DND-41 (cell line): ENCODE measurements at places on chromosomes 2 and 18.

DNA sequence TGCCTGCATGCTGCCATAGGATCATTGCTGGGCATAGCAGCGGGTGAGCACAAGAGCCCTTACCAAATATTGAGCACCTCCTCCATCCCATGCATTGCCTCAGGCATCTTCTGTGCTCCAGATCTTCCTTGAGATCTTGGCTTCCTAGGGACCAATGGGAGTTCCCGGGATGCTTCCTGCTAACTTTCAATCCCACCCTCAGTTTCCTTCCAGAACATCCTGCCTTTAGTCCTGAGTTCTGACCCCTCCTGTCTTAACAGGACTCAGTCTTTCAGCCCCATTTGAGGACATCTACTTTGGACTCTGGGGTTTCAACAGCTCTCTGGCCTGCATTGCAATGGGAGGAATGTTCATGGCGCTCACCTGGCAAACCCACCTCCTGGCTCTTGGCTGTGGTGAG lies 15.3 kb downstream of the SLC14A1 start:
- no peak for DNase-seq

DNA sequence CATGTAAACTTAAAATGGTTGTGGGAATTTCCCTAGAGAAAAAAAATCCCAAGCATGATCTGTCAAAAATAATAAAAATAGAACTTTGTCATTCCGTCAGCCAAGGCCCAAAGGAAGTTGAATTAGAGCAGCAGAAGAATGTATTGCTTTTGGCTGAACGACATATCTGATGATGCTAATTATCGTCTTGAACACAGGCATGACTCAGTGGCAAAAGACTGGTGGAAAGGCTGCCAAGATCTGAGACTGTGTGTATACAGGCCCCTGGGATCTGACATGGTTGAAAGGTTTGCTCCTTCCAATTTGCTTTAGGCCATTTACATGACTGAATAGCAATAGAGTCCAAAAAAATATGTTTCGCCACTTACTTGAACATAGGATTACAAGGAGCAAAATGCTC lies 1057.1 kb upstream of the CRIM1 start:
- no peak for DNase-seq

DNA sequence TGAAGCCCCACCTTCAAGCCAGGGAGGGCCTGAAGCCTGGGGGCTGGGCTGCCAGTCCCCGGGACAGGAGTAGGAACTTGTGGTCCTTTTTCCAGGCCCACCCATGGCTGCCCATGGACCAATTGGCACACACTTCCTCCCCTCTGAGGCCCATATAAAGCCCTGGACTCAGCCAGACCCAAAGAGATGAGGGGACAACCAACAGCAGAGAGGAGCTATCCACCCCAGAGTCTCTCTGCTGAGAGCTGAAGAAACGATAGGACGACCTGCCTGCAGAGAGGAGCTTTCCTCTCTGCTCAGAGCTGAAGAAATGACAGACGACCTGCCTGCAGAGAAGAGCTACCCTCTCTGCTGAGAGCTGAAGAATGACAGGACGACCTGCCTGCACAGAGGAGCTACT lies 43.8 kb upstream of the PEX13 start:
- no peak for DNase-seq

- DNase-seq, result no peak
Observed at GRCh38 chr18:272650-273049, 4.8 kb upstream of the THOC1 start.

DNA sequence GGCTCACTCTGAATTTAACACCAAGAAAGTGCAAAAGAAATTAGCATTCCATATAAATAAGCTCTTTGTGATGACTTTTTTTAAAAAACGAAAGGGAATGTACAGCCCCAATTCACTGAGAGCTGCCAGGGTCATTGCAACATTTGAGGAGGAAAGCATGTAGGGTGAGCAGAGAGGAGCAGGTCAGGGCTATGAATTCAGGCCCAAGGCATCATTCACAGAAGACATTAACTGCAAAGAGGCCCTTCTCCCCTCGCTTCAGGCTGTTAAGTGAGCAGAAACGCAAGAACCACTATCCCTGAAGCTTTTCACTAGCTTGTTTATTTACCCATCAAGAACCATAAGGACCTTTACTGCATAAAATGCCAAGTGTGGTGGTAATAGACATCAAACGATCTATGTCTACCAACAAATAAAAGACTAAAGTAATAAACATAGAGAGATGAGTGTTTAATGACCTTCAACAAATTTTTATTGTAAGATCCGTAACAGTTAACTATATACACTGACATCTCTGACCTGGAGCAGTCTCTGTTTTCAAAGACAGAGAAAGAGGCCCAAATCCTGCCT lies 333.1 kb upstream of the HNRNPA3 start:
- DNase-seq, result no peak

DNA sequence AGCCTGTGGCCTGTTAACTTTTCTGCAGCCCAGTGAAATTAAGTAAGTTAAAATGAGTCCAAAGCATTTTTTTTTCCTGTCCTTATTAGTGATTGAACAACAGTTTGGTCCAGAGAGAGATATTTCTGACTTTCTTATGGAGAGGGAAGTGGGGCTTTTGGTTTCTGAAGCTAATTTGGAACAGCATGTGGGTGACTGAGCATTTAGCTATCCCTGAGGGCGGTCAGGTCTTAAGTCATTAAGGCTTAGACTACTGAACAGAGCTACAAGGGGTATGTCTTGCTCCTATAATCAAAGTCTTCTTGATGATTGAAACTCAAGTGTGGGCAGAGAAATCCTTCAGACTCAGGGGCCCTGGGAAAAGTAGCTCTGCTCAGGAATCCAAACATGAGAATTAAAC lies 14.0 kb downstream of the ARHGAP25 start:
- no peak for DNase-seq

GRCh38 chr2:28377984-28378678 lies 14.5 kb upstream of the FOSL2 start:
- no peak for DNase-seq

GRCh38 chr18:10661317-10661716 lies 135.5 kb downstream of the NAPG start:
- DNase-seq, result no peak

DNA sequence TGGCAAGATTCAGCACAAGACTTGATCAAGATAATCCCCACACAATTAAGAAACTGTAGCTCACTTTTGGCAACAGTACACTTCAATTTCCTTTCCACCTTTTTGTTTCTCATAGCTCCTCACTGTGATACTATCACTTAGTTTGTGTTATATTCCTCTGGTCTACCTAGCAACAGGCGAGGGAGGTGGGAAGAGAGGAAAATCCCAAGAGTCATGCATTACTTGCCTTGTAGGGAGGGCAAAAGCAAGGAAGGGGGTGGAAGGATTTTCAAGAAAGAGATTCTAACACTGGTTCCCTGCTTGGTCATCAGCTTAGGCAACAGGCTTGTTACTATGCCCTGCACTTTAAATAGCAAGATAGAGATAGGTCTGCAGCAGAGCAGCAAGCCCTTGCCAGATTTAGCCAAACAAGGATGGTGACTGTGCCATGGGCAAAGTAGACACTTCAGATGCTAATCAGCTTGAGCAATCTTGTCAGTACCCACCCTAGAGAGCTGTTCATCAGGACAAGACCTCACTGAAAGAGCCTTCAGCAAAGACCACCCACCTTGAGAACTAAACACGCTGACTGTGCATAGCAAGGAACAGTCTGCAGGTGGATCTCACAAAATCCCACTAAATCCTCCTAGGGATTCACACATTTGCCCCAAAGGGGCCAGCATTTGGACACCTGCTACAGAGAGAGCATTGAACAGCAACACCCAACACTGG lies 134.6 kb downstream of the MBD2 start:
- no peak for DNase-seq

- no peak for DNase-seq
Observed at GRCh38 chr18:55515941-55516710, 71.9 kb downstream of the TCF4 start.

DNA sequence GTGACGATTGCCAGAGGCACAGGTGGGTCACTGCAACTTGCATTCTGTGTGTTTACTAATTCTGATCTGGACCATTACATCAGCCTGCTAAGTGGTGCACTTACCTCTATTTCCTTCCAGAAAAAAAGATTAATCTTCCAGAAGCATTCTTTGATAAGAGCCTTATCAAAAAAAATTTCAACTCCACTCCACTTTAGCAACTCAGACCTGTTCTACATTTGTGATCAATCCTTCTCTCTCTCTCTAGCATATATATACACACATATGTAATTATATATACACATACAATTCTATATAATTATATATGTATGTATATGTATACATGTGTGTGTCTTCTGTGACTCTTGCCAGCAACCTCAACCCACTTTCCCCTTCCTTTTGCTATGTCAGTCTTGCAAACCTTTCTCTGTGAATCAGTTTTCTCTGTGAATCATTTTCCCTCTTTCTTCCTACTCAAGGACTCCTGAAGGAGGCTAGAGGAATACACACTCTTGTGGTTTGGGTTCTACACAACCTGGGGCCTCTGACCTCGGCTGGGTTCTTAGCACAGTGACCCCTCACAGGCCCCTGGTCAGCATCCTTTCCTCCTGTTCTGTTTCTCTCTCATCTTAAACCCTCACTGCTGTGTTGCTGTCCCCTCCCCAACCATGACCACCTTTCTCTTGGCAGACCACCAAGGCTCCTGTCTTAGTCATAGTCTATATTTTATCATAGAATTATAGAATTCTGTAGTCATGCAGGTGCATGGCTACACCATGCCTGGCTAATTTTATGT lies 130.4 kb upstream of the PELI1 start:
- no peak for DNase-seq

- DNase-seq, result no peak
Observed at GRCh38 chr18:48060970-48061369, 130.5 kb upstream of the SMAD2 start.

GRCh38 chr18:40529478-40529877 lies 1425.6 kb upstream of the PIK3C3 start:
- DNase-seq, result no peak

GRCh38 chr2:197879812-197880408 lies 75.5 kb downstream of the PLCL1 start:
- DNase-seq, result no peak

DNA sequence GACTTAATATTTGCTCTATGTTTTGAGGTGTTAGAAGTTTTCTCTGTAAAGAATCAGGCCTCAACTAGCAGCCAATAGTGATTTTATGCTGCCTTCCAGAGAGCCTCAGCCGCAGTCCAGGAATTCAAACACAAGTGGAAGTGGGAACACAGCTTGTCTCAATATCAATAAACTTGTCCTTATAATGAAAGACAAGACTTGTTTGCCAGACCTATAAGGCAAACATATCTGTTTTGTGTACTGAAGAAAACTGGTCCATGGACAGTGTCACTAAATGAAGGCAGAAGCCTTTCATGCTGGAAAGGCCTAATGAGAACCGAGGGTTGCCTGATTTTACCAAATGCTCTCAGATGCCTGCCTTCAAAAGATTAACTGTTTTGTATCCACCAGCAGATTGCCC lies 182.2 kb downstream of the EPHA4 start:
- DNase-seq, result no peak

DNA sequence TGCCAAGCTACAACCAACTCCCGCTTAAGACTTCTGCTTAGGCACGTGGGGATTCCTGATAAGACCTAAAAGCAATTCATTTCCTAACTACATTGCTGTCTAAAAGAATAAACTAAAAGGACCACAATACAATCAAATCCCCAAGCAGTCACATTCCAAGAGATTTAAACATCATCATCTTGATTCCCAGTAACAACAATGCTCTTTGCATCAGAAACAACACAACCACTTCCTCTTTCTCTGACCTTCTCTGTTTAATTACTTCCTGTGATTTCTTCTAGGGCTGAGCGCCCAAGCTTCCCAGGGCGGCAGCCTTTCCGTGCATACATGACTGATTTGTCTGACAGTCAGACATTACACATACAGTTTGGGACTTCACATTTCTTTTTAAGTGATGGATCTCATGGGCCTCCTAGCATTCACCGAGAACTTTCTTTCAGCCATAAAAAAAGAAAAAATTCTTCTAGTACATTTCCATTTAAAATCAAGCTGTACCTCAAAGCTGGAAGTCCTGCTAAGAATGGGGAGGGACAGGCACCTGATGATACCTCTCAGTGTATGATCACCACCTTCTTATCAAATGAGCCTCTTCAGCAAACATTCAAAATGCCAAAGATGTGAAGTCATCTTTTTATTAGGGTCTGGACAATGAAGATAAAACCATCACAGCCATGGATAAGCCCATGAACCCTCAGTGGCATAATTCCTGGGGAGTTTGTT lies 11.5 kb downstream of the SPRED2 start:
- DNase-seq, result peak; percentile 68

- no peak for DNase-seq
Observed at GRCh38 chr2:172790404-172790803, 54.8 kb downstream of the RAPGEF4 start.

GRCh38 chr2:238571661-238572372 lies 145.1 kb downstream of the ASB1 start:
- no peak for DNase-seq
